ENCODE measurements at places on chromosomes 2 and 18.

- peak; percentile 83 for DNase-seq
Observed at GRCh38 chr2:177187631-177188312, 24.8 kb upstream of the HNRNPA3 start.

GRCh38 chr2:78024996-78025395, 502.8 kb upstream of the LRRTM4 start:
- DNase-seq: no peak

GRCh38 chr2:177909962-177910361, 162.6 kb downstream of the PDE11A start:
- peak; percentile 1 for DNase-seq

GRCh38 chr2:102487761-102488462, 14.9 kb downstream of the SLC9A4 start:
- peak; percentile 92 for DNase-seq

DNA sequence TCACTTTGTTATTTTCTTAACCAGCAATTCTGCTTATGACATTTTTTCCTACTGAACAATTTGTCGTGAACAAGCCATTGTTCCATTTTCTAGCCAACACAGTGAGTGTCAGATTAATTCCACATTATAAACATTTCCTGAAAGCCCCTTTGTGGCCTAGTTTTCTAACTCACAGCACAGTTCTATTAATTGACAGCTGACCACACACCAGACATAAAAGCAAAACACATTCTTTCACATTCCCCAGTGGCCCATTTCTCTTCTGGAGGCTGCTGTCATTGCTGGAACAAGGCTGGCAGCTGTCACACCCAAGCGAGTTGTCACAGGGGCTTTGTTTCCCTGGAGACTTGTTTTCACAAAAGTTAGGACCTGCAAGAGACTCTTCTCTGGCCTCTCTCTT, 50.7 kb downstream of the RNF152 start:
- peak; percentile 75 for DNase-seq

DNA sequence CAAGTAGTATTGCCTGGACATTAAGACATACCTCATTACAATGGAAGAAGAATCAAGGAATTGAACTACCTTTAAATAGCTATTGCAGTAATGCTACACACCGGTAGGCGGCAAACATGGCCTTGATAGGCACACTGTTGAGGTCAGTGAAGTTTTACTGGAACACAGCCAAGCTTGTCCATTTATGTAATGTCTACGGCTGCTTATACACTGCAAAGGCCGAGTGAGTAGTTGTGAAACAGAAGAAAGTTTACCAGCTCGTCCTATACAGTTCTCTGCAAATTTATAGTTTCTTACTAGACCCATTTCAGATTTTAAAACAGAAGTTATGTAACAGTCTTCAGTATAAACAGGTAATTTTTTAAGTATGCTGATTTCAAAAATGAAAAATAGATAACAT, 38.8 kb downstream of the PPP4R1 start:
- DNase-seq: peak; percentile 89

- peak; percentile 77 for DNase-seq
Observed at GRCh38 chr2:36277146-36277808, 78.3 kb upstream of the CRIM1 start.

DNA sequence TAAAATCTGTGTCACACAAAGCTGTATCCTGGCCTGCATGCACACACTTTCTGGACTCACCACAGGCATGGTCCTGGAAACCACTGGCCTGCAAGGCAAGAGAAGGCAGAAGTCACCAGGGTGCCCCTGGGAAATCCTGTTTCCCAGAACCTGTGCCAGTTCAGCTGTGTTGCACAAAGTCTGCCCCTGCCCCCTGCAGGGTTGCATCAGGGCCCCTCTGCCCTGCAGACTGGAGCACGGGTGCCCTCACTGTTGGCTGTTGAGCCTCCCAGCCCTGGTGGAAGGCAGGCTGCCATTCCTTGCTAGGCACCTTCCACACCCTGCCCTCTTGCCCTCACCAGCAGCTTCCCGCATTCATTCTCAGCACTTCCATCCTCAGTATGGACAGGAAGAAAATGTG, 18.0 kb upstream of the TUBB6 start:
- no peak for DNase-seq

GRCh38 chr2:11829947-11830707, 83.7 kb downstream of the LPIN1 start:
- DNase-seq: peak; percentile 96

GRCh38 chr2:130135692-130136541, 6.9 kb upstream of the POTEF start:
- DNase-seq: no peak

DNA sequence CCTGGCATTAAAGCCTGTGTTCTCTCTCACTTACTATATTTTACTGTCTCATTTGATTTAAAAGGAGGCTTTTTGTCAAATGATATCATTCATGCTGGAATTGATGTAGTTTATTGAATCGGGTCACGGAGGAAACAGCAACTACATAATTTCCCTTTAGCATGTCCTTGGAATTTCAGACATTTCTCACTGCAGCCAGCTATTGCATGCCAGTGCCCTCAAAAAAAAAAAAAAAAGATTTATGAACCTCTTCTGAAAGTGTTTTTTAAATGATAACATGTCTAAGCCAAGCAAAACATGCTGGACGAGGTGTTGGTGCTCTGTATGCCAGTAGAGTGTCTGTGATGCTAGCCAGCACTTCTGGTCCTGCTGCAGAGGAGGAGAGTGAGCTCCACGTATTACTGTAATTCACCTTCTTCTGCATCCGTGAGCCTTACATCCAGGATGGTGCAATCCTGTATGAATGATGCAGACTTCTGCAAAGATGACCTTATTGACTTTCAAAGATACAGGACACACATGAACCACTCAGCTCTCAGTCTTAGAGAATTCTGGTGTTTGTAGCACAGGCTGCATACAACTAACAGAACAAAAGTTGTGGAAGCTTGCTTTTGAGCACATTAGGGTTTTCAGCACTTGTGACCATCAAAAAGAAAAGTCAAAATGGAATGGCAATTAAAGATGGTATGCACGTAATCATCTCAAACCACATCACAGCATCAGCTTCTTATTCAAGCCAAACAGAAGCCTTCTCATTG, 31.1 kb downstream of the UGP2 start:
- DNase-seq: peak; percentile 57

DNA sequence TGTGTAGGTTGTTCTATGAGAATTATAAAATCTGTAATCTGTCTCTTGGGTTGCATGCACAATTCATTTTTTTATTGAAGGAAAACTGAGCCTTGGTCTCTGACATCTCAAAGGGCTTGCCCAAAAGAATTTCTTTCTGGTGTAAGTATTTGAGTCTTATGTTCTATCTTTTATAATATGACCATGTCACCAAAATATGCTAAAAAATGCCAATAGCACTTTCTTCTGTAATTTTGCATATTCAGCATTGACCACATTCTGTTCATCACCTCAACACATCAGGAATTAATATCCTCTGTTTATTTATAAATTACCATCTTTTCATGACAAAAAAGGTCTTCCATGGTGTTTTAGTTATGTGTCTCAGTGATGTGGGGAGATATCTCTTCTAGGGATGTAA, 268.7 kb upstream of the TCF4 start:
- no peak for DNase-seq

DNA sequence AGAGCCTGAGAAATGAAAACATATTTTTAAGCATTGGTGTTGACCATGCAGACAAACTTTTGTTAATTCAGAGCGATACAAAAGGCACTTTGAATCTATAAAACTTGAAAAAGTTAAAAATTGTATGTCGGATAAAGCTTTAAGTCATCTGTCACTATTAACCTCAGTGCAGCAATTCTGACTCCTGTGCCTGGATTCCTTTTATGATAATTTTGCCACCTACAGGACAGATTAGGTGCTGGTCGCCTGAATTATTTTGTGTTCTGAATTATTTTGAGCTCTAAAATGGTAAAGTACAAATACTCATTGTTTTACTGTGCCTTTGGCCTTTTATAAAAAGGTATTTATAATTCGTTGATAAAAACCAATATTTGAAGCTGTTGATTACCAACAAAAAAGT, 19.4 kb upstream of the RNF138 start:
- DNase-seq: no peak

- peak; percentile 45 for DNase-seq
Observed at GRCh38 chr2:228675091-228675490, 493.6 kb upstream of the SPHKAP start.

DNA sequence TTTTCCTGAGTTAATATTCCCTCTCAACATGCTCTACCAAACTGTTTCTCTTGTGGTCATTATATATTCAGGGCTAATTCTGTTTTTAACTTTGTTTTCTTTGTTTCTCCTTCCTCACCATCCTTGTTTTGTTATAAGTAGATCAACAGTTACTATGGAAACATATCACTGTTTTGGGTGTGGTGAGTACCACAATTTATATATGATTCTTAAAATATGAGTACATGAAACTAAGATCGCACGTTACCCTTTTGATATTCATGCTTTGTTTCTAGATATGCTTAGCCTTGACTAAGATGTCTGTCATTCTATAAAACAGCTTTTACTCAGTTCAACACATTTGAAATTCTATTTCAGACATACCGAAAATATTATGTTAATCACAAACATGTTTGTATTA, 232.3 kb upstream of the ITGA4 start:
- no peak for DNase-seq

DNA sequence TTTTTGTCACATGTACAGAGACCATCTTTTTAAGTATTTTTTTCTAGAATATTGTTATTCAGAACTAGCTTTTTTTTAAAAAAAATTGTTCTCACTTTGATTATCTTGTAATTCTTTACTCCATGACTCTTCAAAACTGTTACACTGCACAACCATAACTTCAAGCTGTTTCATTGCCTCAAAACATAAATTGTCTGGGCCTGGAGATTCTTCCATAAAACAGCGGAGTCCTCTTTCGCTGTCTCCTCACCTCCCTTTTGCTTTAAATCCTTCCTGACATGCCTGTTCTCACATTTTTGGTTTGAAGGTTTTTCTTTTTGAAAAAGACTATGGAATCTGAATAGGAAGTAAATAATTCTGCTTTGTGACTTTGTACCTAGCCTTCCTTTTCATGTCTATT, 126.7 kb downstream of the GALNT3 start:
- no peak for DNase-seq

- no peak for DNase-seq
Observed at GRCh38 chr2:240136671-240137292, 677 bp upstream of the COPS9 start.

DNA sequence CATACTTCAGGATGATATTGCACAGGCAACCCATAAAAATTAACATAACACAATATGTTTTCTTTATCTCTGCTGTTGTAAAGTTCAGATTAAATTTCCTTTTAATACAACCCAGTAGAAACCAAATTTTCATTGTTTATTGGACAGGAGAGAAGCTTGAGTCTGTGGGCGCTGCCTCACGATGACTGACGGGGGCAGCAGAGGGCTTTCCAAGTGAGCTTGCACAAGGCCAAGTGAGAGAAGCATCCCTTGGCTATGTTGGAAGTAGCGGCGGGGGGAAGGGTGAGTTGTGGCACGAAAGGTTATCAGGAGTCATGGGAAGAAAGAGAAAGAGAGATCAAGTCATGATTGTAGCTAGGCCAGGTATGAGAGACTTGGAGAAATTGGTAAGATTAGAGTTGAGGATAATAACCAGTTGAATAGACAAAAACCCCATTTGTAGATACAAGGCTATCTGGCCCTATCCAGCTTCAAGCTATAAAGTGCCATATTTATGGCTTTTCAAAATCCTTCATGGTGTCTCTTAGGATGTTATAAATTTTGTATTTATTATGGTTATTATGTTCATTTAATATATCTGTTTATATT, 413.7 kb upstream of the FAM98A start:
- DNase-seq: peak; percentile 51

- DNase-seq: no peak
Observed at GRCh38 chr18:10743766-10744165, 217.9 kb downstream of the NAPG start.

GRCh38 chr18:24402209-24402785, 4.7 kb upstream of the OSBPL1A start:
- no peak for DNase-seq

- peak; percentile 83 for DNase-seq
Observed at GRCh38 chr2:223008162-223008561, 43.8 kb upstream of the KCNE4 start.

- no peak for DNase-seq
Observed at GRCh38 chr2:45494978-45495293, 116.1 kb downstream of the SRBD1 start.

DNA sequence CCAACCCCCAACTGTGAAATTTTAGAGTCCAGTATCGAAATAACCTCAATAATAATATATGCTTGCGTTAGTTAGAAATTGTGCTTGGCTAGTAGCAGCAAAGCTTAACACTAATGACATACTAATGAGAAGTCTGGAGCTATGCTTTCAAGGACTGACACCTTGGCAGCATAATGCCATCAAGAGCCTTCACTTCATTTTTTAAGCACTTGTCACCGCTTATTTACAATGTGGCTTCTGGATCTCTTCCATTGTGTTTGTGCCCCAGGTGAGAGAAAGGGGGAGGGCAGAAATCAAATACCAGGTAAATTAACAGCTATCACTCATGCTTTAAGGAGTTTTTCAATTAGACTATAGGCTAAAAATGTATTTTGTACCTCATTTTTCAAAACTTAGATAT, 101.5 kb downstream of the CDH7 start:
- DNase-seq: no peak

DNA sequence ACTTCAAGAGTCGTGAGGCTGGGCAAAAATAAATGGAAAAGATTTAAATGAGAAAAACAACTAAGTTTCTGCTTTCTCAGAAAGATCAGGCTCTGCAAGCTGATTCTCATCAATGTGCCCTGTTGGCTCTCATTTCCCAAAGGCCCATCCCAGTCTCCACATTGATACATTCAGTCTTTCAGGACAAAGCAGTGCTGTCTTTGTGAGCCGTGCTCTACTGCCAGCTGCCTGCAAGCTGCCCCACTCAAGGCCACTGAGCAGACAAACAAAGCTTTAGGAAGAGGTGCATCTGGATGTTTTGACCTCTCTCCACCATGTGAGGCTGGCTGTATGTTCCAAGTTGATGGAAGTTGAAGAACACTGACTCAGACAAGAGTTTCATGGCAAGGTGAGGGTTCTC, 48.8 kb downstream of the FSHR start:
- no peak for DNase-seq

- no peak for DNase-seq
Observed at GRCh38 chr2:26730549-26731344, 33.3 kb upstream of the SLC35F6 start.

DNA sequence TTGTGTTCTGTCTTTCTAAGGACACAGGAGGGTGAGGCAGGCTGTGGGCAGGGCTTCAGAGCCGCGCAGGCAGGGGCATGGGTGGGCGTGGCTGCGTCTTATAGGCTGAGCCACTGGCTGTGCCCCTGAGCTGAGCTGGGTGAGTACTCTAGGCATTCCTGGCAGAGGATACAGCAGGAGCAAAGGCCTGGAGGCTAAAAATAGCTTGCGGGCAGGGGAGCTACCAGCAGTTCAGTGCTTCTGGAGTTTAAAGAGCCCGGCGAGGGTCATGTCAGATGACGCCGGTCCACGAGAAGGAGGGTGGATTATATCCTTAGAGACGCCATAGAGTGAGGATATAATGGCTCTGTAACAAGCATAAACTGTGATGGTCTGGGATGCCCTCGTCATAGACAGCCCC, 31.5 kb upstream of the PDIA6 start:
- DNase-seq: peak; percentile 53

- no peak for DNase-seq
Observed at GRCh38 chr2:136016836-136017235, 31.4 kb upstream of the DARS1 start.

- no peak for DNase-seq
Observed at GRCh38 chr2:70160545-70160944, 30.3 kb downstream of the C2orf42 start.

- peak; percentile 9 for DNase-seq
Observed at GRCh38 chr2:46601328-46601963, 122.1 kb downstream of the TMEM247 start.
